ENCODE measurements at places on chromosomes 1 and 21.

DNA sequence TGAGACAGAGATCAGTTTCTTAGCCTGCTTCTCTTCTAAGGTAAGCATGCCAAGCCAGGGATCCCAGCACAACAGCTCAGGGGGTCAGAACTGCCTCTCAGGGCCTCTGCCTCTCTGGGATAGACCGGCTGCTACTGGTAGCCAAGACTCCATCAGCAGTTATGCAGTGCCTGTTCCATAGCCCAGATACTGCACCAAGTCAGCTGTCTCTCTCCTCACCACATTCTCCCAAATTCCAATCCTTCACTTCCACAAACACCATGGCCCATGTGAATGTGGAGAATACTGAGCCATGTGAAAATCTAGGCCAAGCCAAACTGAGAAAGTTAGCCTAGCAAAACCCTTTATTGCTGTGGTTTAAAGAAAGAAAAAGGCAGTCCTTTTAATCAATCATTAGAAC lies 37.5 kb downstream of the CDC42BPA start:
- no peak for DNase-seq

GRCh38 chr1:33301273-33301984 lies 19.5 kb downstream of the A3GALT2 start:
- DNase-seq: no peak

DNA sequence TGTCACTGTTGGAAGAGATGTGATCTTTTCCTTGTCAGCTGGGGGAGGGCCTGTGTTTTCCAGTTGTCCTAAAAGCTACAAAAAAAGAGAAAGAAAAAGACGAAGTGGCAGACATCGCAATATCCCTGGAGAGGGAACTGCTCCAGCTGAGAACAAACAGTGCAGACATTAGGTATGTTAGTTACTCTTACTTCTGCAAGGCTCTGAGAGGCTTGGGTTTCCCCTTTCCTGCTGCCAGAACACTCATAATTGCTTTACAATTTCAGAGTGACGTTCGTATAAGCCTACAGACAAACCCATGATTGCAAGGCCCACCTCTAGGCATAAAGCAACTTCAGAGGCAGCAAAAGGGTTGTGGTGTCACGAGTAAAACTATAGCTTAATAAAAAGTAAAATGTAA lies 31.1 kb downstream of the CD160 start:
- DNase-seq: no peak

DNA sequence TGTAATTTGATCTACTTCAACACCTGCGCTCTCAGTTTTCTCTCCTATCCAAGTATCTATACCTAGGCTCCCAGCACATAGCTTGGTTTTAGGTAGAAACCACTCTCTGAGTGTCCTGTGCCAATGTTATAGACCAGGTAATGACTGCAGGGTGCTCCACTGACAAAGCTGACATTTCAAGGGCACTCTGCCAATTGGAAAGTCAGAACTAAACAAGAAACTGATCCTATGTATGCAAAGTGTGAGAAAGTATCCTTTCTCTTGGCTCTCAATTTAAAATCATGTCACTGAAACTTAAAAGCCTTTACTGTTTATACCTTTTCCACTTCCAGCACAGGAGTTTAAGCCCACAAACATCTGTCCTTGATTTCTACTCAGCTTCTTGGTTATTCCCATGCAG lies 45.0 kb upstream of the AIM2 start:
- DNase-seq: no peak

DNA sequence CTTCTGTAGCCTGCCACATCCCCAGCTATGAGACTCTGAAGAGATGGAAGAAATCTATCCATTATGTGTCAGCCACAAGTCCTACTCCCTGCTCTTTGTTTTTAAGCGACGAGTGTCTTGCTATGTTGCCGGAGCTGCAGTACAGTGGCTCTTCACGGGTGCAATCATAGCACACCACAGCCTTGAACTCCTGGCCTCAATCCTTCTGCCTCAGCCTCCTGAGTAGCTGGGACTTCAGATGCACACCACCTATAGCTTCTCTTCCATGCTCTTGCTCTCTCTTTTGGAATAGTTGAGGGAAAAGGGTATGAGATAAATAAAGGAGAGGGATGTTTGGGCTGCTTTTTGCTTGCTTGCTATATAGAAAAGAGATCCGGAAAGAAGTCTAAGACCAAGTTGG lies 1.6 kb downstream of the TUFT1 start:
- DNase-seq: no peak

GRCh38 chr1:184563308-184563707 lies 176.5 kb downstream of the C1orf21 start:
- peak; percentile 36 for DNase-seq
